ENCODE measurements at places on chromosomes 4 and X.

DNA sequence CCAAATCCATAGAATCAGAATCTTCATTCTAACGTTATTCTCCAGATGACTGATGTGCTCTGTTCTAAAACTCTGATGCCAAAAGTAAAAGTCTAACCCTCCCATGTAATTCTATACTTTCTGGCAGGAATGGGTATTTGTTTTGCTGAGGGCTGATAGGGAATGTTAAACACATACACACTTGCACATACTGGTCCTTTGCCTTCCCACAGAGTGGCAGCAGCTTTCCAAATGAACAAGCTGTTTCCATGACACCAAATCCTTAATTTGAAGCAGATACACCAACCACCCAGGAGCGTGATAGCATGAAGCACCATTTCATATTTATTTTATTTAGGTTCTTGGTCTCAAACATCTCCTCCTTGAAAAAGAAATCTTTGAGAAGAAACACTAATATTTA, 155.5 kb upstream of the PRDX4 start:
- no peak for DNase-seq

DNA sequence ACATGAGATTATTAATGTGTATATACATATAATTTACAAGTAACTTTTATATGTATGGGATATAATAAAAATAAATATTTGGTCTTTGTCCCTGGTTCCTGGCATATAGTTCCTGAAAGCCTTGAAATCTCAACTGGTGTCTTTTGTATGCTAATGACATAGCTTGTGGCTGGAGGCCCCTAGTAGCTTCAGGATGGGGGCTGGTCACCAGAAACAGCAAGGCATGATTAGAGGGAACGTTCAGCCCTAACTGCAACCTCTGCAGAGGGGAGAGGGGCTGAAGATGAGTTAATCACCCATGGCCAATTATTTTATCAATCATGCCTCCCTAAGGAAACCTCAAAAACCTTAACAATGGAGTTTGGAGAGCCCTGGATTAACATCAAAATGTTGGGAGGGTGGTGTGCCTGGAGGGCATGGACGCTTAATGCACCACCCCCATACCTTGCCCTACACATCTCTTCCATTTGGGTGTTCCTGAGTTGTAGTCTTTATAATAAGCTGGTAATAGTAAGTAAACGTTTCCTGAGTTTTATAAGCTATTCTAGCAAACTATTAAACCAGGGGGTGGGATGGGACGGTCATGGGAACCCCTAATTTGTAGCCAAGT, 21.3 kb downstream of the PIN4 start:
- no peak for DNase-seq

- peak; percentile 23 for DNase-seq
Observed at GRCh38 chr4:20543131-20543530, 157.1 kb upstream of the PACRGL start.

DNA sequence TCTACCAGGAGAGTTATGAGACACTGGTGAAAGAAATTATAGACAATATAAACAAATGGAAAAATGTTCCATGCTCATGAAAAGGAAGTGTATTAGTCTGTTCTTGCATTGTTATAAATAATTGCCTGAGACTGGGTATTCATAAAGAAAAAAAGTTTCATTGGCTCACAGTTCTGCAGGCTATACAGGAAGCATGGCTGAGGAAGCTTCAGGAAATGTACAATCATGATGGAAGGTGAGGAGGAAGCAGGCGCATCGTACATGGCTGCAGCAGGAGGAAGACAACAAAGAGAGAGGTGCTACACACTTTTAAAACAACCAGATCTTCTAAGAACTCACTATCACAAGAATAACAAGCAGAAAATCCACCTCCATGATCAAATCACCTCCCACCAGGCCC, 184.3 kb downstream of the NPNT start:
- DNase-seq, result no peak

DNA sequence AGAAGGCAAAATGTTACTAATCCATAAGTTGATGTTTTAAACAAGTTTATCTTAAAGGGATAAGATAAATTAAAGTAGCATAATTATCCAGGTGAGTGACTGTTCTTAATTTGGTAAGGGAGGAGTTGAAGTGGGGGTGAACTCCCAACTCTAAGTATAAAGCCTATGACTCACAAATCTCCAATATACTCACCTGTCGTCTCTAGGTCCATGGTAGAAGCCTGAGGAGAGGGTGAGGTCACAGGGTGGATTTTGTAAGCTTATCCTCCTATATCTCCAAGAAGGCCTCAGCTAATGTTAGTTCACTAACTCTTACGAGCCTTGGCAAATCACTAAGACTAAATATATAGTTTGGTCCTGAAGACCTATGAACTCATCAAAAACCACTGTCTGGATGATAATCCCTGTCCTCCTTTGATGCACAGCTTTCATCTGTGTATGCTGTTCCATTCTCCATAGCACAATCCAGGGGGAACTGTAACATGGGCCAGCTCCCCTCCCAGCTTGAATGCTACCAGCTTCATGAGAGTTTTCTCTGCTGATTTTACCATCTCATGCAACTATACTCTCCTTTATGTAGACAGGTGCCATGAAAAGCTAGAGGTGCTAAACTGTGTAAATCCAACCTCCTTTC, 158.7 kb downstream of the BTC start:
- no peak for DNase-seq

DNA sequence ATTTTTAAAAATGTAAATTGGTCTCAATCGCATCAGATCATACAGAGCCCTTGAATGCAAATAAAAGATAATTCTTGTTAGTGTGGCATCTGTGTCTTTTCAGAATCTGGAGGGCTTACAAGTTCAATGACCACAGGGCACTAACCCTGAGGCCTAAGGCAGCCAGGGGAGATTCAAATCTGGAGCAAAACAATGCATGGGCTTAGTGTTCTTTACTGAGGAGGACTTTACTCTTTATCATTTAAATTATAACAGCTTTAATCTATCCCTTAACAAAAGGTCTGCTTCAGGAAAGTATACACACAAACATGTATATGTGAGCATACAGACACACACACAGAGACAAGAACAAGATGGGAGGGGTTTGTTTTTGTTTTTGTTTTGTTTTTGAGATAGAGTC, 51.0 kb upstream of the NSUN7 start:
- no peak for DNase-seq

GRCh38 chrX:39260965-39261364, 459.7 kb downstream of the MID1IP1 start:
- peak; percentile 32 for DNase-seq

- no peak for DNase-seq
Observed at GRCh38 chr4:8836664-8837171, 34.9 kb downstream of the HMX1 start.

GRCh38 chr4:89640620-89641366, 196.2 kb downstream of the SNCA start:
- peak; percentile 53 for DNase-seq
